NCI-H82 (cell line): ENCODE measurements at places on chromosomes 7 and 10.

GRCh38 chr7:15985587-15986384 lies 299.3 kb upstream of the MEOX2 start:
- no peak for DNase-seq

GRCh38 chr10:921471-922414 lies 9.8 kb downstream of the LARP4B start:
- no peak for DNase-seq

- DNase-seq: no peak
Measured at GRCh38 chr7:603152-603951, 83.7 kb upstream of the PDGFA start.

- DNase-seq: no peak
Measured at GRCh38 chr10:92031580-92031979, 108.0 kb downstream of the BTAF1 start.

- no peak for DNase-seq
Measured at GRCh38 chr10:30432622-30433305, 1.2 kb upstream of the MAP3K8 start.

- DNase-seq: no peak
Measured at GRCh38 chr7:136998495-136998894, 130.0 kb downstream of the CHRM2 start.

DNA sequence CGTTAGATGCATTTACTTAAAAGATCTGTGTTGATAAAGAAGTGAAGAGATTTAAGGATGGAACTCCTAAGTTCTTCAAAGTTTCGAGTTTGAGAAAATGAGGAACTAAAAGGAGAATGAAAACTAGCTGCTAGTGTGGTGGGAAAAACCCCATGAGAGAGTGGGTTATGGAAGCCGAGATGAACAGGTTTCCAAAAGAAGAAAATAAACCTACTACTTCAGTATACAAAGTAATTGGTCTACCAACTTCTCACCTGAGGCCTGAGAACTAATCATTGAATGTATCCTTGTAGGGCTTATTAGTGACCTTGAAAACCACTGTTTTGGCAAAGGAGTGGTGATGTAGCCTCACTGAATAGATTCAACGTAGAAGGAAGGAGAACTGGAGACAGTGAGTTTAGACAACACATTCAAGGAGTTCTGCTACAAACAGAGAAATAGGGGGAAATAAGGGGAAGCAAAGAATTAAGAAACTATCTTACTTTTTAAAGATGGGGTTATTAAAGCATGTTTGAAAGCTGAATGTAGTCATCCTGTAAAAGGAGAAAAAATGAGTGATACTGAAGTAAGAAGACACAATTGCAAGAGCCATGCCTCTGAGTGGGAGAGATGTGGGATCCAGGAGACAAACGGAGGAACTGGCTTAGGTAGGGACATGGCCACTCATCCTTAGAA lies 50.8 kb downstream of the CH25H start:
- no peak for DNase-seq

DNA sequence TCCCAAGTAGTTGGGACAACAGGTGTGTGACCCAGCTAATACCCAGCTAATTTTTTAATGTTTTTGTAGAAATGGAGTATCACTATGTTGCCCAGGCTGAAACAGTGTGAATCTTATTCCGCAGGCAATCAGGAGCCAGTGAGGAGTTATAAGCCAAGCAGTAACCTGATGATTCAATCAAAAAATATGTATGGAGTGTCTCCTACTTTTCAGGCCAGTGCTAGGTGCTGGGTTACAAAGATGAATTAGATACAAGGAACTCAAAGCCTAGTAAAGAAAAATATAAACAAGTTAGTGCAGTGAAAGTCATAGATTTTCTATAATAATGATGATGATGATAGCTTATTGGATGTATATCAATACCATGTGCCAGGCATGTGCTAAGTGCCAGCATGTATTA lies 13.2 kb upstream of the IFRD1 start:
- no peak for DNase-seq

DNA sequence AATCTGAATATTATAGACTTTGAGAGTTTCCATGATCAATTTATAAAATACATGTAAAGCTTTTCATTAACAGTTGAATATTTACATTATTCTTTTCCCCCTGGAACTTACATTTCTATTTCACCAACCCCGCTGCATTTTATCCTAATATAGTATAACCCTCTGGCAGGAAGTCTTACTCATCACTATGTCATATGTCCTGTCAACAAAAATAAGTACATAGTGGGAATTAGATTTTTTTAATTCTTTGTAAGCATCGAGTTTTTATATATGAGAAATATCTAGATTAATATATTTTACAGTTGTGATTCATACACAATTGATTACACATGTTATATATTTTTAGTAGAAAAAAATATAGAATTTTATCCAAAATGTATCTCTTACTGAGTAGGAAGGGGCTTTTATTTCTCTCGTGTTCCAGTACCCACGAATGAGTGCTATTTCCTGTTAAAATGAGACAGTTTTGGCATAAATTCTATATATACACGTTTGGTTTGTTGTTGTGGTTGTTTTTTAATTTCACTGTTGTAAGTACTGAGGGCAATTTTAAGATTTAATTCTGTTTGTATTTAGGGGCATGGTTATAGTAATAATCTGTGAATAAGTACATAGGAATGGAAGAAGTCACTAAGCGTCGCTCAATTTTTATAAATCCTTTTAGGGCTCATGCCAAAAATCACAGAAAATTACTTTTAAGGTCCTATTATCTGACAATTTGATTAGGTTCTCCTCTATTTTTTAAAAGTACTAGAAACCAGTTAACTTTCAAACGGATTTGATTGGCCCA lies 87.1 kb downstream of the HECW1 start:
- no peak for DNase-seq

DNA sequence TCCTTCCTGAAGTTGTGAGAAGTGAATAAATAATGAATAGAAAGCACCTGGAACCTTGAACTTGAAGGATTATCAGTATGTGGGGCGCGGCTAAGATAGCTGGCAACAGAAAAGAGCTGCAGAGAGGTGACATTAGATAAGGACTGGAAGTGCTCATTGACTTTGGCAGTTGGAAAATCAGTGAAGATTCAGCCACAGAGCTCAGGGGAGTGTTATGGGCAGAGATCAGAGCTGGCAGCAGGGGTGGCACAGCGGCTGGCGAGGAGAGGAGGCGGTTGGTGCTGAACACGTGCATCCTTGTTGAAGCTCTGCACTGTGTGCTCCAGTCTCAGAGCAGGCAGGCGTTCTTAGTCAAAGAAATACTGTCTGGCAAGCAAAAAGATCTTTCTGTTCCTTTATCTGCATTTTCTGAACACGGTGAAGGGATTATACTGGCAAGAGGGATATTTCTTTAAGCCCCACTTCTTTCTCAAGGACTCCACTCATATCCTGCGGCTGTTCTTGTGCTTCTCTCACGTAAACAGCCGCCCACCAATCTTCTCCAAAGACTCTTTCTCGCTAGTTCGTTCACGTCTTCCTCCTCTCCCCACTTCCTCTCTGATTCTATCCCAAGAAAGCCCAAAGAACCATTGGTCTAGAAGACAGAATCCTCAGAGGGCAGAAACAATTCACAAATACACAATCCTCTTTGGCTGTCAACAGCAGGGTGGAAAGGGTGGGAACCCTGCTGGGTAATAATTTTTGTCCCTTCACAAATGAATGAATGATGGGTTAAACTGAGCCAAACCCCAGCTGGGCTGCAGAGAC lies 38.6 kb upstream of the ADD3 start:
- no peak for DNase-seq

- no peak for DNase-seq
Measured at GRCh38 chr7:106679153-106679931, 18.4 kb upstream of the CCDC71L start.

- no peak for DNase-seq
Measured at GRCh38 chr10:6583447-6583846, 3.4 kb upstream of the PRKCQ start.
